ENCODE measurements at places on chromosomes 12 and 14. TPM values are rescaled to one million over a fixed set of nuclear protein-coding genes. Genes with fewer than 3 reads are reported as not detected.

DNA sequence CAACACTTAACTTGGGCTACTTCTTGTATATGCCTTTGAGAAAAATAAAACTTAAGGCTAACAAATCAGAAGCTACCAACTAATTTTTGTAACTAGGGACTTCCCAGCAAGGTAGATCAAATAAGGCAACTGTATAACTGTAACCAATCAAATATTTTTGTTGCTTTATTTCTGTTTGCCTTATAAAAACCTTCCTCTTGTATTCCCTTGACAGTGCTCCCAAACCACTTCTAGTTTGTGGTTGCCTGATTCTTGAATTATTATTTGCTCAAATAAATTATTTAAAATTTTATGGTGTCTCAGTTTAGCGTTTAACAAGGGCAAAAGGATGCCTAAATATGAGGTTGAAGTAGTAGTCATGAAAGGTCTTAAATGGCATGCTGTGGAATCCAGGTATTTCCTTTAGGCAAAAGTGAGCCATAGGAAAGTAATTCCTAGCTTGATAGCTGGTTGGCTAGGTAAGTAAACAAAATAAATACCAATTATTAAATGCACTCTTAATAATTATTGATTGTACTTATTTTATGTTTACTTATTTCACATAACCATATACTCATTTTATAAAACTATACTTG lies 632.6 kb downstream of the RPL10L start:
- DNase-seq = no peak

DNA sequence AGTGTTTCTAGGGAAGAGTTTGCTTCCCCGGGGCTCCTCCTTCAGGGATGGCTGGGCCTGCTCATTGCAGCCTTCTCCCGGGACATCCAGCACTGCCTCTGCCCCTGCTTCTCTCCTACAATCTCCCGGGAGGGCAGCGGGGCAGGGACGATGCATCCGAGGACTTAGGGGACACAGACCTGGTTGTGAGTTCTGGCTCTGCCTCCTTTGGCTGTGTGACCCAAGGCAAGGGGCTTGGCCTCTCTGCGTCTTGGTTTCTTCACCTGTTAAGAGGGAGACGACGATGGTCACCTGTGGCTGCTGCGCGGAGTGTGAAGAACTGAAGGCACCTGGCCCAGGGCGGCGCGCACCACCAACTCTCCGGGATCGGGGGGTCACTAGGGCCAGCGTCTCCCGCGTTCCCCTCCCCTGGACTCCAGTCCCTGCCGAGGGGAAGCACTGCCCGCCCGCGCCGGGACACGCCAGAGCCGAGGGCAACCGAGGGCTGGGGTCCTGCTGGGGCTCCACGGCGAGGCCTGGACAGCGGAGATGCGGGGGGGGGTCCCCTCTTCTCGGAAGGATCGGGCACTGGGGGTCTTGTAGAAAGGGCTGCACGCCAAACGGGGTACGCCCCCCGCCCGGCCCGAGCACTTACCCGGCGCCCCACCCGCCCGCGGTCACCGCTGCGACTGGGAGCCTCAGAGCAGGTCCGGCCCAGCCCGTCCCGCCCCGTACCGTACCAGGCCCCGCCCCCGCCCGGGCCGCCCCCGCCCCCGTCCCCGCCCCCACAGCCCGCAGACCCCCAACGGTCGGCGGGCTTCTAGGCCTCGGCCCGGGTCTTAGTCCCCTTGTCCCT lies at the start of gene HVCN1:
TSS of gene HVCN1 (minus strand) at position 670 of the 835 bp plus-strand sequence. CDS start 5,870 bp downstream, outside the sequence.
- no peak for DNase-seq

The CD69 gene
- 0.18 TPM for total RNA-seq

The COQ6 gene
- 12.8 TPM for total RNA-seq

The ZFYVE26 gene
- 26.3 TPM for total RNA-seq

The PDZRN4 gene
- total RNA-seq = not detected

The NXPH4 gene
- total RNA-seq = 22.3 TPM

Measured in astrocyte (in vitro differentiated cells and primary cell).